ENCODE measurements at places on chromosomes 11 and 22. TPM values are rescaled to one million over a fixed set of nuclear protein-coding genes. Genes with fewer than 3 reads are reported as not detected.

- no peaks in the 10 kb centered on the region for H3K36me3 ChIP-seq
- H3K4me3 ChIP-seq, result no peak overlapping the region
- H3K27ac ChIP-seq, result no peak overlapping the region
- H3K27me3 ChIP-seq, result peaks cover 25% of the 10 kb centered on the region
Observed at GRCh38 chr11:46330563-46331281, 16.5 kb upstream of the DGKZ start.

DNA sequence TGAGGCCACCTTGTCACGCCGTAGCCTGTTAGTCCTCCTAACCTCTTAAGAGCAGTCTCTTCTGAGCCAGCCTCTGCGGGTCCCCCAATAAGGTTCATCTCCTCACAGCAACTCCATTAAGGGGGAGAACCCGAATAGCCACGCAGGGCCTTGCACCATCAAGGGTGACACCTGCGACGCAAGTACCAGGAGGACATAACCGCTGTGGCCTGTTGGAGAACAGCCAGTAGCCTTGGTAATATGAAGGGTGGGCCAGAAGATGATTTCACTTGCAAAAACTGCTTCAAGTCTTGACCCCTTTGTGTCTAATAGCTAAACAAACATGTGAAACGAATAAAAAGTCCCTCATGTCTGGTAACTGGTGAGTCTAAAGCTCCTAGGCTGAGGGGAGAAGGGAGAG, 14.8 kb downstream of the ARFGAP2 start:
- H3K4me3 ChIP-seq, result no peak overlapping the region
- H3K36me3 ChIP-seq, result peaks cover 14% of the 10 kb centered on the region
- H3K27ac ChIP-seq, result no peak overlapping the region
- no peaks in the 10 kb centered on the region for H3K27me3 ChIP-seq
- DNase-seq, result no peak
- H3K4me1 ChIP-seq, result no peaks in the 10 kb centered on the region

DNA sequence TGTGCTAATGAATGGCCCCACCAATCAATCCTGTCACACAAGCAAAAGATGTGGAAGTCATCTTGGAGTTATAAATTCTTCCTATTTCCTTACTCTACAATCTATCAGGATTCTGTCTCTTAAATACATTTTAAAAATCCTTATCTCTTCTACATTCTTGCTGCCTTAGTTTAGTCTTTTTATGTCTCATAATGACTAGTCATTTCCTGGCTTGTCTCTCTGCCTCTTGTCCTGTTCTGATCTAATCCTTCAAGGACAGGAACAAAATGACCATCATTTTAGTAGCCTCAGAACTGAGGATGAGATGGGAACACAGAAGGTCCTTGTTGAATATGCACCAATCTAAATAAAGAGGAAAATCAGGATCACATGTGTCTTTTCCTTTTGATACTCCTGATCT, 56.6 kb upstream of the LIN7C start:
- no peaks in the 10 kb centered on the region for H3K4me1 ChIP-seq
- no peaks in the 10 kb centered on the region for H3K27me3 ChIP-seq
- H3K27ac ChIP-seq, result no peak overlapping the region
- no peak for DNase-seq

- H3K4me1 ChIP-seq, result peaks cover 21% of the 10 kb centered on the region
- DNase-seq, result no peak
- H3K36me3 ChIP-seq, result peaks cover 10% of the 10 kb centered on the region
- no peaks in the 10 kb centered on the region for H3K27me3 ChIP-seq
Observed at GRCh38 chr11:65719871-65720210, 757 bp downstream of the RNASEH2C start.

GRCh38 chr11:5007561-5007960, 12.9 kb downstream of the OR51L1 start:
- no peaks in the 10 kb centered on the region for H3K27me3 ChIP-seq
- no peaks in the 10 kb centered on the region for H3K36me3 ChIP-seq
- DNase-seq, result no peak
- H3K27ac ChIP-seq, result no peak overlapping the region

DNA sequence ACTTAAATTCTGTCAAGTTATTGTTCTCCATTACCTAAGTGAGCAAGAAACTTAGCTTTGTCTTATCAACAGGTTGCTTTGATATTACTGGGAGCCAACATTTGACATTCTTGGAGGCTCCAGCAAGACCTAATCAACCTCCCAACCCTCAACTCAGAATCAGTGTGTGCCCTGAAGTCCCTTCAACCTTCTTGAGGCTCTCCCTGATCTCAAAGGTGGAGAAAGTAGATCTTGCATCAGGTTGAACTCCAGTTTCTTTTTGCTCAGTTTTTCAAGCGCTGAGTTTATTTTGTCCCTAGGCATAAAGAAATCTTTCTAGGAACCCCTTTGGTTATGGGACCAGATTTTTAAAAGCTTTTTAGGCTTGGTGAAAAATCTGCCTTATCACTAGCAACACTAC, 1.4 kb downstream of the FAM111A start:
- no peaks in the 10 kb centered on the region for H3K36me3 ChIP-seq
- peak overlapping the region; percentile 89 for H3K27ac ChIP-seq
- DNase-seq, result no peak
- no peaks in the 10 kb centered on the region for H3K27me3 ChIP-seq

GRCh38 chr11:56543739-56544138, 682 bp upstream of the OR5M11 start:
- no peaks in the 10 kb centered on the region for H3K27me3 ChIP-seq
- no peaks in the 10 kb centered on the region for H3K4me1 ChIP-seq
- H3K4me3 ChIP-seq, result no peak overlapping the region
- H3K27ac ChIP-seq, result no peak overlapping the region
- no peaks in the 10 kb centered on the region for H3K36me3 ChIP-seq

GRCh38 chr11:61509043-61510029, 787 bp downstream of the LRRC10B start:
- H3K4me1 ChIP-seq, result peaks cover 10% of the 10 kb centered on the region
- DNase-seq, result peak; percentile 56
- H3K27ac ChIP-seq, result no peak overlapping the region
- peak overlapping the region; percentile 16 for H3K4me3 ChIP-seq
- H3K27me3 ChIP-seq, result no peaks in the 10 kb centered on the region
- no peaks in the 10 kb centered on the region for H3K36me3 ChIP-seq

GRCh38 chr11:61828629-61829407, 718 bp downstream of the FADS2 start:
- H3K36me3 ChIP-seq, result no peaks in the 10 kb centered on the region
- no peaks in the 10 kb centered on the region for H3K27me3 ChIP-seq
- peaks cover 45% of the 10 kb centered on the region for H3K4me1 ChIP-seq
- peak overlapping the region; percentile 88 for H3K27ac ChIP-seq
- DNase-seq, result peak; percentile 62
- H3K4me3 ChIP-seq, result peak overlapping the region; percentile 75

DNA sequence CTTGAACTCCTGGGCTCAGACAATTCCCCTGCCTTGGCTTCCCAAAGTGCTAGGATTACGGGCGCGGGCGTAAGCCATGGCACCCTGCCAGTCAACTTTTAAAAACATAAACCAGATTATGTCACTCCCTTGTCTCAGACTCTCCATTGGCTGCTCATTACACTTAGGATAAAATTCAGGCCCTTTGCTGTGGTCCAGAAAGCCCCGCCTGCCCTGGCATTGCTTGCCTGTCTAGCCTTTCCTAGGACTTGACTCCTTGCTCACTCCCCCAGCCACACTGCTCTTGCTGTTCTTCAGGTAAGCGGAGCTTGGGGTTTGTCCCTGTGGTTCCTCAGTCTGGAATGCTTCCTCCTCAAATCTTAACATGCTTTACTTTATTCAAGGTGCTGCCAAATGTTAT, 30.5 kb downstream of the DIXDC1 start:
- H3K36me3 ChIP-seq, result no peaks in the 10 kb centered on the region
- DNase-seq, result no peak
- no peak overlapping the region for H3K4me3 ChIP-seq
- H3K4me1 ChIP-seq, result no peaks in the 10 kb centered on the region
- H3K27me3 ChIP-seq, result no peaks in the 10 kb centered on the region
- no peak overlapping the region for H3K27ac ChIP-seq

- no peak overlapping the region for H3K4me3 ChIP-seq
- DNase-seq, result no peak
- no peak overlapping the region for H3K27ac ChIP-seq
- H3K4me1 ChIP-seq, result no peaks in the 10 kb centered on the region
- H3K27me3 ChIP-seq, result no peaks in the 10 kb centered on the region
- no peaks in the 10 kb centered on the region for H3K36me3 ChIP-seq
Observed at GRCh38 chr11:78796956-78797355, 222.3 kb upstream of the NARS2 start.

GRCh38 chr11:13462311-13462900, 616 bp downstream of the BTBD10 start:
- H3K4me1 ChIP-seq, result peaks cover 9% of the 10 kb centered on the region
- H3K27ac ChIP-seq, result peak overlapping the region; percentile 71
- no peaks in the 10 kb centered on the region for H3K36me3 ChIP-seq
- H3K27me3 ChIP-seq, result no peaks in the 10 kb centered on the region

DNA sequence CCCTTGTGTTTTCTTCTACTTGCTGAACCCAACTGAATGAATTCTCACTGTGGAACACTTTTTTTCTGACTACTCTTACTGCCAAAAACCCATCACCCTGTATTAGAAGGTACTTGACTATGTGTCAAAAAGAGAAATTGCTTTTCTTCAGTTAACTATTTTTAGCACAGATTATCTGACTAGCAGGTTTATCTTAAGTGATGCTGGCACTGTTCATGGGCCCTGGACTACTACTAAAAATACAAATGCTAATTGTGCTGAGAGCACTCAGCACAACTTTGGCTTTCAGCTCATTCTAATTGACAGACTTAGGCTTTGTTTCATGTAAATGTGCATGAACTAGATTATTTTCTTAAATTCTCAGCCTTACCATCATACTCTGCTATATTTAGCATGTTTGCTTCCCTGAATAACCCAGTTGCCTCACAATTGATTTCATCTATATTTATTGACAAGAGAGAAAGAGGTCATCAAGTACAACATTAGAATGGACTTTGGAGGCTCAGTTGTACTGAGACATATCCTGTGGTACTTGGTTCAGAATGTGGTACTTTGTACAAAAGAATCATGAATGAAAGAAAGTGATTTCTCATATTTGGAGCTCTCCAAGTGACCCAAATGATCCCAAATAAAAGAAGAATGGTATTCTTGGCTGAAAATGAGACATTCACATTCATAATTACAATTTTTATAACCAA, 478.3 kb downstream of the KCNA4 start:
- no peak overlapping the region for H3K27ac ChIP-seq
- no peaks in the 10 kb centered on the region for H3K4me1 ChIP-seq
- no peak overlapping the region for H3K4me3 ChIP-seq
- no peaks in the 10 kb centered on the region for H3K36me3 ChIP-seq

DNA sequence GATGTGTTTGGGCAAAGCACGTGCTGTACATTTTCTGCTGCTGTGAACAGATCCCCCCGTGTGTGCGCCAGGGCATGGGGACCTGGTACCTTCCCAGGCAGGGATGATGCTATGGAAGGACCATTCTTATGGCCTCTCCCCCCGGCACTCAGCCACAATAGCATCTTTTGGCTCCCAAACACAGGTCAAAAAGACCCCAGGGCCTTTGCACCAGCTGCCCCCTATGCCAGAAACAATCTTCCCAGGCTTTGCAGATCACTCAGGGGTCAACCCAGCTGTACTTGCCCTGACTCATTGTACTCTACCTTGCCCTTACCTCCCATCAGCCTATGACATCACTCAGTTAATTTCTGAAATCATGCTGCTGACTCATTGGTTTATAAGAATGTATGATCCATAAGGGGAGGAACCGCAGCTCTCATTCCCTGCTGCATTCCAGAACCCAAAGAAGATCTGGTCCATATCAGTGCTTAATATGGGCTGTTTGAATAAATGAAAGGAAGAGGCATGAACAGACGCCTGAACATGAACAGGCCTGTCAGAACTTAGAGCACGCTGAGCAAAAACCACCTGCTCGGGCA, 100.7 kb downstream of the CELSR1 start:
- no peaks in the 10 kb centered on the region for H3K27me3 ChIP-seq
- no peak overlapping the region for H3K4me3 ChIP-seq
- H3K27ac ChIP-seq, result no peak overlapping the region
- no peak for DNase-seq
- H3K36me3 ChIP-seq, result no peaks in the 10 kb centered on the region
- no peaks in the 10 kb centered on the region for H3K4me1 ChIP-seq

- H3K4me1 ChIP-seq, result no peaks in the 10 kb centered on the region
- DNase-seq, result no peak
- H3K4me3 ChIP-seq, result no peak overlapping the region
- no peaks in the 10 kb centered on the region for H3K27me3 ChIP-seq
- no peaks in the 10 kb centered on the region for H3K36me3 ChIP-seq
Observed at GRCh38 chr11:110580571-110580970, 131.7 kb downstream of the ARHGAP20 start.

DNA sequence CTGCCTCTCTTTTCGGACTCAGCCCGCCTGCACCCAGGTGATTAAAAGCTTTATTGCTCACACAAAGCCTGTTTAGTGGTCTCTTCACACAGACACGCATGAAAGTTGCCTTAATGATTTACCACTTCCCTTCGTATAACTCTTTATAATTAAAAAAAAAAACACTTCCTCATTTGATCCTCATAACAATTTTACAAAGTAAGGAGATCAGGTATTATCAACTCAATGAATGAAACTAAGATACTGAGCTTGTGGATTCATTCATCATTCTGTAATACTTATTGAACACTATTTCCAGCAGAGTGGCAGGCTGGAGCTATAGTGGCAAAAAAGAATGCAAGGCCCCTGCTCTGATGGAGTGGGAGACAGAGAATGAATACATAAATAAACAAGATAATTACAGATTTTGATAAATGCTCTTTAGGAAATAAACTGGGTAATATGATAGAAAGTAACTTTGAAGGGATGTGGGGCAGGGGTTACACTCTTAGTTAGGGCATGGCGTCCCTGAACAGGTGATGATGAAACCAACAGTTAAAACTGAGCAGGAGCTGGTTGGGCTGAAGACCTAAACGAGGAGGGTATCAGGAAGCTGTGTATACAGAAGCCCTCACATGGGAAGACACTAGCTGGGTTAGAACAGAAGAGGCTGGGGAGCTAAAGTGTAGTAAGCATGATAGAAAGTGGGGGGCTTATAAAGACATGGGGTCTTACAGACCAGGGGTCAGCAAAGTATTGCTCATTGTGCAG, 5.4 kb upstream of the CRTAM start:
- no peak for DNase-seq
- no peak overlapping the region for H3K27ac ChIP-seq
- H3K27me3 ChIP-seq, result no peaks in the 10 kb centered on the region
- no peaks in the 10 kb centered on the region for H3K36me3 ChIP-seq
- no peaks in the 10 kb centered on the region for H3K4me1 ChIP-seq

- H3K27me3 ChIP-seq, result no peaks in the 10 kb centered on the region
- H3K36me3 ChIP-seq, result no peaks in the 10 kb centered on the region
- DNase-seq, result no peak
- H3K27ac ChIP-seq, result no peak overlapping the region
- no peak overlapping the region for H3K4me3 ChIP-seq
- peaks cover 8% of the 10 kb centered on the region for H3K4me1 ChIP-seq
Observed at GRCh38 chr11:66281001-66281400, 3.0 kb downstream of the CNIH2 start.

GRCh38 chr22:44689173-44689572, 12.8 kb upstream of the PRR5 start:
- no peaks in the 10 kb centered on the region for H3K27me3 ChIP-seq
- no peaks in the 10 kb centered on the region for H3K36me3 ChIP-seq
- peaks cover 3% of the 10 kb centered on the region for H3K4me1 ChIP-seq
- no peak overlapping the region for H3K27ac ChIP-seq
- no peak overlapping the region for H3K4me3 ChIP-seq

SCUBE2 gene
- 1.4 TPM for total RNA-seq

SPATA19 gene
- total RNA-seq, result not detected

MS4A6A gene
- 115 TPM for total RNA-seq

P2RX6 gene
- total RNA-seq, result 0.05 TPM

P2RY2 gene
- 3.7 TPM for total RNA-seq

SRRD gene
- 18.6 TPM for total RNA-seq

OR5B2 gene
- total RNA-seq, result not detected

HEPHL1 gene
- total RNA-seq, result not detected

CBL gene
- total RNA-seq, result 5.5 TPM

KAT5 gene
- 16.1 TPM for total RNA-seq

OR8A1 gene
- not detected for total RNA-seq

SSTR3 gene
- total RNA-seq, result not detected

BLID gene
- total RNA-seq, result 0.84 TPM

ACR gene
- total RNA-seq, result 0.09 TPM
